ENCODE measurements at places on chromosomes 5 and 9.
A peak's percentile ranks its signal among the peaks of the same experiment; 100 is the strongest.

- no peak for DNase-seq
These were observed 25.1 kb downstream of the RNF180 start for GRCh38 chr5:64190562-64191306.

DNA sequence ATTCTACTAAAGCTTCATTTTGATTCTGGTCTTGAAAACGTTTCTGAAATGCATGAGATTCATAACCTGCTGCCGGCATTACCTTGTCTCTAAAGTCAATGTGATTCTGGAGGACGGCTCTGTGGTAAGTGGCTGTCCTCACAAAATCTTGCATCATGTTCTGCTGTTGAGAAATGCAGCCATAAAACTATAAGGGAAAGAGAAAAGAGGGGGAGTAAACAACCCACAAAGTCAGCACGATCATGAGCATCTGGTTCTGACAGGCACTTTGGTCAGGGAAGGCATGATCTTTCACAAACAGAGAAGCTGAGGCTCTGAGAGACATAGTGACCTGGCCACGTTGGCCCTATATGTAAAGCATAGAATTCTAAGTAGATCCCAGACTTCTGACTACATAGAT is 168.9 kb upstream of the PUM3 start:
- DNase-seq: no peak

DNA sequence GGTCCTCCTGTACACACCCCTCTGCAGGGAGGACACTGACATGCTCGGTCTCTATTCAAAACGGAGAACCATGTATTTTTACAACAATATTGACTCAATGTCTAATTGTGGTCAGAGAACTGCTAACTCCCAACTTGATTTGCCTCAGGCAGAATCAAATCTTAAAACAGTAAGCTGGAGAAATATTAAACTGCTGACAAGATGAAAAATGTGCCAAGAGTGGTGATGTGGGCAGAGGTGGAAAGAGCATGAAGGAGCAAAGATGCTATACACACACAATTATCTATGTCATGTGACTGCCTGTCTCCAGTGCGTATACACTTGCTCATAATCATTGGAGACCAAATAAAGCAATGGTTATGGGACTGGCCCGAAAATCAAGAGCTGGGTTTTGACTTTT is 556.1 kb upstream of the ZNF608 start:
- DNase-seq: no peak

GRCh38 chr5:59346982-59347381 is 546.5 kb downstream of the PDE4D start:
- DNase-seq: no peak

DNA sequence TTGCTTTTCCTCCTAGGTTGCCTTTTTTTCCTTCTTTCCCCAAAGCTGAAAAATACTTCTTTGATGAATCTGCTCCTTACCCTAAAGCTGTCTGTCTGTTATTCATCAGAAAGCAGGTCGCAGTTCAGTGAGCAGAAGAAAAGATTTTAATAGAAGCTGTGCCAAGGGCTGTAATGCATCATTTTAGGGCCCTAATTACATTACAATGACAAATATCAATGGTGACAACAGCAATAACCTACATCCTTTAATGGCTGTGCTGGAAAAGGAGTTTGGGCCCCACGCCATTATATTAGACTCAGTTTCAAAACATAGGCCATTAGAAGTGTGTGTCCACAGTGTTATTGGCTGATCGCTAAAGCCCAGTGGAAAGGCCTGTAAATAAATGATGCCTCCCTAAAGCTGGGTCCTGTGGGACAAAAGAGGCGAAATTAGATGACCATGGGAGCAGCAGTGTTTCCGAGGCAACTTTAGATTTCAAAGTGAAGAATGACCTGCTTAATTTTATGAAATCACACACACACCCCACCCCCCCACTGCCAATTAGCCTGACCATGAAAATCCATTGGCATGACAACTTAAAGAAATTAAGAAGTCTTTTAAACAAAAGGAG is 38.4 kb downstream of the TLE4 start:
- no peak for DNase-seq

- DNase-seq: no peak
These were observed 67.9 kb upstream of the PIK3R1 start for GRCh38 chr5:68147659-68148058.

DNA sequence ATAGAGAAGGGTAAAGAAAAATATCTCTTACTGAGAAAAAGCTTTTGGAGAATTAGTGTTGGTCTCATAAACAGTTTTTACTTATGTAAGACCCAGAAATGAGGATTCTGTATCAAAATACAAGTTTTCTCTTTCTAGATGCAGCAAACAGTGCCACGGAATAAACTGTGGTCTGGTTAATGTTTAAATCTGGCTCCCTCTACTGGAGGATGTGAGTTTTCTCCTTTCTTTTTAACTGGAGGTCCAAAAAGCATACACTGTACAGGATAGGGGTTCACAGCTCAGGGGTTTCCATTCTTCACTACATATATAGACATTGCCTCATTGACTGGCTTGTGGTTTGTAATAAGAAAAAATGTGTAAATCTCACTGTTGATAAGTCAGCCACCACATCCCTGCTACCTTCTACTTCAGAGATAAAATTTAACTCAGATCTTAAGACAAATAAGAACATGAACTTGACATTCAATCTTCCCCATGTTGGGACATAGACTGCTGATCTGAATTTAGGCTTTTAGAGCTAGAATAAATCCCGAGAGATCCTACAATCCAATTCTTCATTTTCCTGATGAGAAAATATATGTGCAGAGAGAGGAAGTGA is 98.9 kb downstream of the CFAP95 start:
- peak; percentile 80 for DNase-seq

- peak; percentile 20 for DNase-seq
These were observed 378 bp downstream of the DROSHA start for GRCh38 chr5:31531543-31531887.

DNA sequence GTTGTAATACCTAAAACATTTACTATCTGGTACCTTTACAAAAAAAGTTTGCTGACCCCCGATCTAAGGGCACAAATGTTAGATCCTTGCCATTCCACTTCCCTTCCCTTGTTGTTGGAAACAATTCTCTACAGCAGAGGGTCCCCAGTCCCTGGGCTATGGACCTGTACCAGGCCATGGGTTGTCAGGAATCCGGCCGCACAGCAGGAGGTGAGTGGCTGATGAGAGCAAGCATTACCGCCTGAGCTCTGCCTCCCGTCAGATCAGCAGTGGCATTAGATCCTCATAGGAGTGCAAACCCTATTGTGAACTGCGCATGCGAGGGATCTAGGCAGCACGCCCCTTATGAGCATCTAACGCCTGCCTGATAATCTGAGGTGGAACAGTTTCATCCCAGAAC is 248.5 kb downstream of the AP3B1 start:
- DNase-seq: no peak

- peak; percentile 7 for DNase-seq
These were observed 353.7 kb downstream of the SLCO4C1 start for GRCh38 chr5:101942321-101942882.

DNA sequence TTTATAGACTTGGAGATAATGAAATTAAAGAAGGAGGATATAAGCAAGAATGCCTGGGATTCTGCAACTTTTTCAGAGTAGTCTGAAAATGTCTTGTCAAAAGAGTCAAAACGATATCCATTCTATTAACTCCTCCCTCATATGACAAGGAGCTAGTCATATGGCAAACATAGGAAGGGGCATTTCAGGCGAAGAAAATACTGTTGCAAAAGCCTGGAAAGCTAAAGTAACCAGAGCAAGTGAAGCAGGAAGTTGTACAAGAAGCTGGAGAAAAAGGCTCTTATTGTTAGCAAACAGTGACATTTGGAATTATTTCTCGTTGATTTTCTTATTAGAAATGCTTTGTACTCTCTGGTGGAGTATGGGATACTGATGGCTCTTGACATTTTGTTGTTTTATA is 94.0 kb upstream of the PTPRD start:
- DNase-seq: no peak

DNA sequence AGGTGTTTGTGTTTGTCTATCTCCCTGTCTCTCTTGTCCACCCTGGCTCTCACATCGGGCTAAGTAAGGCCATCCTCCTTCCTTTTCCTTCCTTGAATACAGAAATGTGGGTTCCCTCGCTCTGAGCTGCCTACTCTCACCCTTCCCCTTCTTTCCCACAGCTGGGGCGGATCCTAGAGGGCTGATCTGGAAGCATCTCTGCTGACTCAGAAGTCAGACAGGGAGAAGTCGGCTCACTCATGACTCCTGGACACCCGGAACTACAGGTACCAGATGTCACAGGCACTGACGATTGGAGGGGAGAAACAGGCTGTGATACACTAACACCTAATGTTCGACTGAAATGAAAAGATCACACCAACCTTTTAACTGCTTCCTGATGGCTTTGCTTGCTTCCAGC is 41.3 kb downstream of the PTPN3 start:
- no peak for DNase-seq

- DNase-seq: peak; percentile 28
These were observed 30.5 kb upstream of the MED10 start for GRCh38 chr5:6408627-6409446.

DNA sequence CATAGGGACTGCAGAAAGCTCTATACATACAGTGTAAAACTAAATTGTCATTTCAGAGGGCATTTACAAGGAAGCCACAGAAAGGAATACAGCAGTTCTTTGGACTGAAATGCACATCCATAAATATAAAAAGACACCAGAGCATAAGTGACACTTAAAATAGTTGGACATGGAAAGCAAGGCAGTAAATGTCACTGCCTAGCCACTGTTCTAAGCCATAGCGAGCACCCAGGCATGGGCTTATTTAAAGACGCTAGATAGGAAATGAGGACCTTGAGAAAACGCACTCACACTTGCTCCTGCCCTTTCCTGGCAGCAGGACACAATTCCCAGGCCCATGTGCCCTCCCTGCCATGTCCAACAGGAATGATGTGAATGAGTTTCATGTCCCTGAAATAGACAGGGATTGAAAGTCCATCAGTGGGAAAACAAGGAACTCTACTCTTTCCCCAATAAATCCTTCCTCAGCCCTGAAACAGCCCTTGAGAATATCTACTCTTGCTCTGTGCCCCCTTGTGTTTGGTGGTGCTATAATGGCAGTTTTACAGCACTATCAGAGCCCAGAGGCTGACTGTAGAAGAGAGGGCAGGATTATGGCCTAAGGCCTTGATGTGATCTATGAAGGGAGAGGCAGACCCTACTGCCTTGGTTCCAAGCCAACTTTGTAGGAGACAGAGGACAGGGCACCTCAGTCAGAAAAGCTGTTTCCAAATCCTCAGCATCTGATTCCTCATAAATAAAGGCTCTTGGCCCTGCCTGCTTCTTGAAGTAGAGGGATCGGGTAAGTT is 182.9 kb downstream of the SAXO1 start:
- DNase-seq: no peak

DNA sequence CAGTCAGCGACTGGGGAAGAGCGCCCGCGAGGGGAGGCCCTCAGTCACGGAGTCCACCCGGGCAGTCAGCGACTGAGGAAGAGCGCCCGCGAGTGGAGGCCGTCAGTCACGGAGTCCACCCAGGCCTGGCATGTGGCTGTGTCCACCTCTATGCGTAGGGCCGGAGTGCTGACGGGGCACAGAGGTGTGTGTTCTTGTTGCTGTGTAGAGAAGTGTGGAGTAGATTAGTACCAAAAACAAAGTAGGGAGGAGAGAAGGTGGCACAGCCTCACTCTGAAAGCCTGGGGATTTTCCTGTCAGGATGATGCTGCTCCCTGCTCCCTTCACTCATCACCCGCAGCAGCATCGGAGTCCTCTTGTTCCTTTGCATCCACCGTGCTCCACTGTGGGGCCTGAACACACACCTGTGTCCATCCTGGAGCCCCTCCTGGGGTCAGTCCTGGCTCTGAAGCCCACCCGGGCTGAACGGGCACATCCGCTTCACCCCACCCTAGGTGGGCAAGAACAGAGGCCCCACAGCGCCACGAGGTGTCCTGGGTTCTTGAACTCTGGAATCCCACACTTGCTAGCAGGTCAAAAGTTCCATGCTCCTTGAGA is 37.9 kb downstream of the AHRR start:
- DNase-seq: no peak

DNA sequence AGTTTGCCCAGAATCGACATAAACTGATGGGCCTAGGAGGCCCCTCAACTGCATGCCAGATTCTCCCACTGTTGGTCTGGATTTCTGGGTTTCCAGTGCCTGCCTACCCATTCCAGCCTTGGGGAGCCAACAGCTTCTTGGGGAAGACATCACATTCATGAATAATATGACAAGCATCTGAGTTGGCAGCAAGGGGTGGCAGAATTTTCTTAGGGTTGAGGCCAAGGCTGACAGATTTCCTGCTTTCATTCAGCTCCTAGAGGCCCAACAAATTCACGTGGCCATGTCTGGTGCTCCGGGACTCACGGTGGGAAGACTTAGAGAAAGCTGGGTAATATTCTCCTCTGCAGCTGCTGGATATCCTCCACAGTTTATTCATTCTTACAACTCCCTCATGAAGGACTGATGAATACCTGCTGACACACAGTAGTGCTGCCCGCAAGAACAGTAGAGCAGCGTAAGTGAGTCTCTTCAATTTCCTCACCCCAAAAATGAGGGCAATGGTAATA is 305.0 kb upstream of the TNC start:
- DNase-seq: no peak

- no peak for DNase-seq
These were observed 13.4 kb downstream of the LIFR start for GRCh38 chr5:38543074-38543473.

GRCh38 chr5:139671096-139671841 is 23.1 kb downstream of the CXXC5 start:
- DNase-seq: no peak

GRCh38 chr5:169426784-169427183 is 125.8 kb upstream of the SLIT3 start:
- DNase-seq: no peak

- DNase-seq: no peak
These were observed 79.6 kb downstream of the ANXA2R start for GRCh38 chr5:42960506-42960905.
